ENCODE measurements at places on chromosomes 7 and 10.

- DNase-seq, result no peak
These were observed 27.0 kb downstream of the PPP1R3A start for GRCh38 chr7:113891828-113892227.

DNA sequence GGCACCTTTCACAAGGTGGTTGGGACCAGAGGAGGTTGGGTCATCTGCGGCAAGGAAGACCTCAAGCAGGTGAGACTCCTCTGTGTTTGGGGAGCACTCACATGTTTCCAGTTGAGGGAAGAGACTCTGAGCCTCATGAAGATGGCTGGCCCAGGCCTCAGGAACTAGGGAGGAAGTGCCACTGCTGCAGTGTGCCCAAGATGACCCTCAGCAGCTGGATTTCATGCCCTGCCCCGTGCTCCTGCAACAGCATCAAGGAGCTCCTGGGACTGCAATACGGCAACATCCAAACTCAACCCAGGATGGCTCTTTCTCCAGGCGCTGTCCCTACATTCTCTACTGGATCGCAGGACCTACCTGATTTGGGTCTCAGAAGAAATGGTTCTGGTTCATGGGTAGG is 73.8 kb downstream of the GOLGA7B start:
- DNase-seq, result no peak

DNA sequence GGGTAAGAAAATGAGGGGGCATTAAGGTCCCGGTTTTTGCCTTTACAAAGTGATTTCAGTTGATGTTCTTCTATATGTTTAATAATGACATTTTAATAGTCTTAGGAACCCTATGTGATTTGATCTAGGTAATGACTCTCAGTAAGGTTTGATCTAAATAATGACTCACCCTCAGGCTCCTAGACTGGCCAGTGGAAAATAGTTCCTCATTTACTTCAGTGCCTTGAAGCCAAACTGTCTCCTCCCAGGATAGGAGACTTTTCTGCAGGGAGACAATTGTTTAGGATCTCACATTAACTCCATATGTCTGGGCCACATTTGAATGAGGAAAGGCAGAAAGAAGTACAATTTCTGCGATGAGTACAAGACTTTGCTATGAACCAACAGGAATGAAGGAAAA is 1331.9 kb downstream of the XPNPEP1 start:
- DNase-seq, result no peak

GRCh38 chr7:12975412-12975811 is 288.0 kb downstream of the ARL4A start:
- DNase-seq, result no peak

GRCh38 chr7:19051767-19052375 is 65.6 kb downstream of the TWIST1 start:
- no peak for DNase-seq

DNA sequence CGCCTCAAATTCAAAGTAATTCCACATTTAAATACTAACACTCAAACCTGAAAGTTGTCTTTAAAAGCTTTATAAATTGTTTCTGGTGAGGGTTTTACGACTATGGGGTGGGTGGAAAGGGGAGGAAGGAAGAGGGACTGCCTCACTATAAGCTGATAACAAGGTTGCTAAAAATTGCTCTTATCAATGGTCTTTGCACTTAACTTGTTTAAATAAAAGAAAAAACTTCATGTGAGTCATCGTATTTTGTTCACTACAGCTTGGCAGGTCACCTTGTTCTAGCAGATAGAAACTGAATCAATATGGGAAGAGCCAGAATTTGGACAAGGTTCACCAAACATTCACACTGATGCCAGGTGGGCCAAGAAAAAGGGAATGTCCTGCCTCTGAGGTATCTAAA is 129.2 kb downstream of the TES start:
- DNase-seq, result no peak
